AG20443 (cell line): ENCODE measurements at places on chromosomes 11 and 22.
A peak's percentile ranks its signal among the peaks of the same experiment; 100 is the strongest.

- DNase-seq, result no peak
Measured at GRCh38 chr11:8793114-8793777, 110.7 kb downstream of the RPL27A start.

DNA sequence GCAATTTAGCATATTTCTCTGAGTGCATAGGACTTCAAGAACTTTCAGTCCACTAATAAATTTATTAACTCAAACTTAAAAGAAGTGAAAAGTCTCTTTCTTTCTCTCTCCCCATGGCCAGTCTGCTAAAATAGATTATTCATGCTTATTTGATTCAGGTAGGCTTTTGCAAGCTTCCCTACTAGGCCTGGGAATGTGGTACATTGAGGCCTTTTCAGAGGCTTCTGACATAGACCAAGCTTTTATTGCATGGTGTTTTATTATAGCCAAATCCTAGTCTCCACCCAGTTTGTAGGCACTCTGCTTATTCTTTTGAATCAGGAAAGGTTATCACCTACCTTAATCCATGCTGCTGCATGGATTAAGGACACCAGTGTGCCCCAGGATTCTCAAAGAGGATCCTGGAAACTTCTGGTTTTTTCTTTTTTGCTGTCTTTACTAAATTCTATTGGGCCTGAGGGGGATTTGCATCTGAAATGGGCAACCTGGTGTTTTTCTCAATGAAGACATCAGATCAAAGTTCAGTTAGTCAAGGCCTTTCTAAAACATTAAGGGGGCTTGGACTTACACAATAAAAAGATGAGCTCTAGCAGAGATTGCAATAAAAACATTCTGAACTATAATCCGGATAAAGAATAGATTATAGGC, 92.2 kb downstream of the ELP4 start:
- no peak for DNase-seq

DNA sequence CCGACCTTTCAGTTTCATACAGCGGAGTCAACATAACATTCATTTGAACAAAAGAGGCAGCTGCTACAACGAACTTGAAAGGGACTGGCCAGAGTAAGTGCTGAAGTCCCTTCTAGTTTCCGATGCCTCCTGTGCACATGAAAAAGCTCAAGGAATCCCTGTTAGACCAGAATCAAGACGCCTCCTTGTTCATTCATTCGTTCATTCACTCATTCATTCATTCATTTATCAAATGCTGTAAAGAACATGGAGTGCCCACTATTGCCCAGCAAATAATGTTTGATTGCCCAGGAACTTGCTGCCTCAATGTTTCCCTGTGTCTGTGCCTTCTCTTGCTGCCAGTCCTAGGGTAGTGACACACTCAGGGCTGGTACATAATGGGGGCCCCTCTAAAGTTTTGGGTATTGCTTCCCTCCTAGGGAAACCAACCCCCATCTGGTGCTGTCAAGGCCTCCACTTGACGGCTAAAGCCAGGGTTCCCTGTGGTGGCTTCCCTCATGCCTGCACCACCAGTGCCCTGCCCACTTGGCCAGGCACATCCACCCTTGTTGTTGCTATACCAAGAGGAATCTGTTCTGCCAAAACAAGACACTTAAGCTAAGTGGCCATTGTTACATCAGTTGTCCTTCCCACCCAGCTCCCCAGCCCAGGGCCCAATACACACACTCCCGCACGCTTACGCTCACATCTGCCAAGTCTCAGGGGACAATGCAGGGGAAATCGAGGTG, 3.8 kb downstream of the TMPRSS13 start:
- no peak for DNase-seq

GRCh38 chr22:46738647-46739093, 618 bp upstream of the CERK start:
- DNase-seq, result peak; percentile 56

- DNase-seq, result no peak
Measured at GRCh38 chr11:100119176-100119575, 567.9 kb upstream of the ARHGAP42 start.

DNA sequence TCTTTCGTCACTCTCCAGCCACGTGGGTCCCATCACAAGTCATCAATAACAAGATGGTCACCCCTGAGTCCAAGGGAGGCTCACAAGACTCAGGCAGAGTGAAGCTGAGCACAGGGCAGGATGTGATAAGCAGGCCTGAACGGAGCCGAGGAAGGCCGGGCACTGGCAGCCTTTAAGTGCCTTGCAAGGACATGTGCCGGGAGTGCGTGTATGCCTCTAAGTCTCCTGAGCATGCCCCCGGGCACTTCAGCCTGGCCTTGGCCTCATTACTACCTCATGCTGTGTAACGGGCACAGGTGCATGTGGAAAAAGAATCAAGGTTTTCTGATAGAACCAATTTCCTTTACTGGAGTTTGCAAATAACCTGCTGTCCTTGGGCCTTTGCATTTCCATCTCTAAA, 55.8 kb downstream of the UBASH3B start:
- no peak for DNase-seq

DNA sequence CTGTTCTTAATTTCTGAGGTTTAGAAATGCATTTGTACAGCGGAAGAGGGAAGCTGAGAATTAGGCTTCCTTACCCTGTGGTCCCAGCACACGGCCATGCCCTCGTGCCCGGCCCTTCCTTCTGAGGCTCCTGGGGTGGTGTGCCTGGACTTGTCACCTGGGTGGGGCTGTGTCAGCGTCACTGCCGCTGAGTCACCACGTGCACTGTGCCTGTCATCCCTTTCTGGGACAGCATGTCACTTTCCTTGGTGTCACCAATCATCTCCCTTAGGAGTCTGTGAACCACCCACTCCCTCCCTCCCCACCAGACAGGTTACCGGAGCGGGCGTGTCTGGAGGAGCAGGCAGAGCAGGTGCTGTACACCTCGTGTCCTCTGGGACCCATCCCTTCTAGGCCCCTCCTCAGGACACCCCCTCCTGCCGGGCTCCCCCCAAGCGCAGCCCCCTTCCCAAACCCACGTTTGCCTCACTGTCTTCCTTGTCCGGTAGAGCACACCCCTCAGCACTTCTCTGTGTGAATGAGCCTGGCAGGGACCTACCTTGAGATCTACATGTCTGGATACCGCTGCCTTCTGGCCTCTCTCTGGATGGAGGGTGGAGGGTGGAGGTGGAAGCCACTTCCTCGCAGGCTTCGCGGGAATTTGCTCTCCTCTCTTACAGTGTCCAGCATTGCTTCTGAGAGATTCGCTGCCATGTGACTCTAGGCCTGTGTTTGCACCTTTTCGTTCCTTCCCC, 367.6 kb downstream of the TBC1D22A start:
- peak; percentile 40 for DNase-seq

DNA sequence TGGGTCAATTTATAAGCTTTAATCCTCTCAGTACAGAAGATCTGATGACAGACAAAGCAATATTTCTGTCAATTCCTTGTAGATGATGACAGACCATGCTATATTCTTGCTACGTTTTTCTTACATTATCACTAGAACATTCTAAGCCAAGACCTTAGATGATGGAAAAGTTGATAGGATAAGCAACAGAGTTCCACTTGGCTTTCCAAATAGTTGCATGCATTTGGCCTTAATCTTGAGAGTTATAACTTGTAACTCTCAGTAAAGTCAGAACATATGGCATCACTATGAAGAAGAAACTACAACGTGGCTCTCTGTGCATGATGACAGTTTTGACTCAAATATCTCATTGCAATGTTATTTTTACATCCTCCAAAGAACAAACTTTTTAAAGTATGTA, 544.3 kb upstream of the LRRC4C start:
- no peak for DNase-seq

GRCh38 chr11:116906479-116906878, 69.1 kb upstream of the APOA1 start:
- no peak for DNase-seq
